AG04450 (cell line): ENCODE measurements at places on chromosomes 5 and 9. TPM values are rescaled to one million over a fixed set of nuclear protein-coding genes. Genes with fewer than 3 reads are reported as not detected.

Gene ASTN2
- 6.6 and 7.7 TPM in 2 replicates for polyA plus RNA-seq

Gene EGFLAM
- 16.4 and 20.1 TPM in 2 replicates for polyA plus RNA-seq

Gene ARSI
- 11.3 and 15.8 TPM in 2 replicates for polyA plus RNA-seq

Gene CDC25C
- polyA plus RNA-seq = 3.2 and 4.8 TPM in 2 replicates

Gene IRX2
- polyA plus RNA-seq = not detected in 2 replicates

Gene SCGB3A2
- polyA plus RNA-seq = not detected in 2 replicates

Gene SOHLH1
- polyA plus RNA-seq = not detected in 2 replicates

Gene TMC1
- polyA plus RNA-seq = 0.11 TPM in 1 of 2 replicates, not detected in the other

Gene PCDHB10
- 0.45 and 0.74 TPM in 2 replicates for polyA plus RNA-seq

DNA sequence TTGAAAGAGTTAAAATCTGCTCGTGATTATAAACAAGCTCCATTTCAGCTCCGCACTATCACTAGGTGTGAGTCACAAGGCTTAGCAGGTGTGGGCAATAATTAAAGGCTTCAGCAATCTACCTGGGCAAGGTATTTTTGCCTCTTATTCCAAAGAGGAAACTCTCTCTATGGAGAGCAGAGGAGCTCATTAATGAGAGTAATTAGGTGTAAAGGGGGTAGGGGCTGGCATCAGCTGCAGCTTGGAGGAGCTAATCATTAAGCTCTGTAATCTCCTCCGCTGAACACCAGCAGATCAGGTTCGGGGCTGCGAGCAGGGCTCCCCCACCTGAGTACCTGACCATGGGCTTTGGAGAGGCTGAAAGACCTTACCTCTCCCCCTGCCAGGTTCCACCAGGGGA is 129.2 kb downstream of the CRB2 start:
- DNase-seq = no peak

GRCh38 chr5:67986761-67987160 is 228.8 kb upstream of the PIK3R1 start:
- no peak for DNase-seq

DNA sequence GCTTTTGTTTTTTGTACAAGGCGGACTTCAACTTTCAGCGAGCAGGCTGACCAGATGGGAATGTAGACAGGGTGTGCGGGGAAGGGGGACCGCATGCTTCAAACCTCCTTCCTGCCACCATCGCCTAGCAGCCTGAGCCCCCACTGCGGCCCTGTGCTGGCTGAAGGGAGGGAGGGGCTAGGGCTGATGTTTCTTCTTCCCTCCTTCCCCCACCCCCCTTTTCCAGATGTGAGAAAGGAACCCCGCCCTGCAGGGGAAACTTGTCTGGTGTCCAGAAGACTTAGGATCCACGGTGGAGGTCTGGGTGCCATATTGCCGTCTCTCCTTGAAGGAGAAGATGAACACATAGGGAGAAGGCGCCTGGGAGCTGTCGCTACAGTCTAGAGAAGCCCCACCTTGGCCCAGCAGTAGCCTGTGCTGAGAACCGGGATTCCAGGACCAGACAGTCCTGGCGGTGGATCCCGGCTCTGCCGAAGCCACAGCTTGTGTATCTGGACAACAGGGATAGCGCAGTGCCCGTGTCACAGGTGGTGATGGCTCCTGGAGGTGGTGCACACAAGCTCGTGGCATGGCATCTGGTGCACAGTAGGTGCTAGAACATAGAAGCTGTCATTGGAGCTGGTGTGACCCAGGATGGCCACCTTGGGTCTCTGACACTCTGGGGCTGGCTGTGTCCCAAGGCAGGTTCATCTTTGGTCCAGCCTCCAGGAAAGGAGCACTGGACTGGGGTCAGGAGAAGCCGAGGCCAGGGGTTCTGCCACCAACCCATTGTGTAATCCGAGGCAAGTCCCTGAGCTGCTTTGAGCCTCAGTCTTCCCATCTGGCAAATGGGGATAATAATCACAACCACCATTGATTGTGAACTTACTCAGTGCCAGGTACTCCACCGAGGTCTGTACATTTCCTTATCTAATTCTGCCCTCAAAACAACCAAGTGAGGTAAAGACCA is 205.6 kb downstream of the C9orf50 start:
- no peak for DNase-seq

DNA sequence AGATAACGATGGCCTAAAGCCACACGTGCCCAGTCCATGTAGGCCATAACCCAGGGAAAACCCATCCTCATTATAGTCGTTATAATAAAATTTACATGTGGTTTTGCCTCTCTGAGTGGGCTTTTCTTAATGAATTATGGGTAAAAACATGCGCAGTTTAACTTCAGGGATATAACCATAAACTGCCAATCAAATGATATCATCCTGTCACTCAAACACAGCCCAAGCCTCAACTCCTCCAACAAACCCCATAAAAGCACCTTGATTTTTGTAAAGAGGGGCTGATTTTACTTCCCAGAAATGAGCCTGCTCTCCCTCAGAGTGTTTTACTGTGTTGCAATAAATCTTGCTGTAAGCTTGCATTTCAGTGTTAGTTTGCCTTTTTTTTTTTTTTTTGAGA is 15.8 kb upstream of the SETX start:
- DNase-seq = no peak

GRCh38 chr9:111096051-111096450 is 57.8 kb upstream of the LPAR1 start:
- no peak for DNase-seq

DNA sequence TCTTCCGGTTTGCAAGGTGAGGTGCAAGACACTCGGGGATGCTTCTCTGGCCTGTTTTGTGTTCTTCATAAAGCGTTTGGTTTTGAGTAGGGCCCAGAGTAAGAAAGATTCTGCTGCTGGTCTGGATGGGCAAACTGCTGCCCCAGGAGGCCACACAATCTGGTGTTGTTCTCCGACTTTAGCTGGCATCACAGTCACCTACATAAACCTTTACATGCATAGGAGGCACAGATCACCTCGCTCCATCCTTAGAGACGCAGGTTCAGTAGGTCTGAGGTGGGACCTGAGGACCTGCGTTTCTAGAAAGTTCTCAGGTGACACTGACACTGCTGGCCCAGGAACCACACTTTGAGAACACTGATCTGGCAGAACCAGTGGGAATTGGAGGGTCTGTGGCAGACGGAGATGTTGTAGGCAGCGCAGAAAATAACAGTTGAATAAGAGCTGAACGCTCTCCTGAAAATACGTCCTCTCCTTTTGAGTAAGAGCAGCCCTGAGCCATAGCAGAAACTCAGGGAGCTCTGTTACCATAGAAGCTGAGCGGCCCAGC is 3.9 kb upstream of the SLC6A3 start:
- no peak for DNase-seq

- DNase-seq = no peak
Measured at GRCh38 chr5:35442885-35443639, 174.6 kb upstream of the SPEF2 start.

GRCh38 chr9:88537761-88538091 is 2.7 kb downstream of the NXNL2 start:
- DNase-seq = peak; percentile 45

DNA sequence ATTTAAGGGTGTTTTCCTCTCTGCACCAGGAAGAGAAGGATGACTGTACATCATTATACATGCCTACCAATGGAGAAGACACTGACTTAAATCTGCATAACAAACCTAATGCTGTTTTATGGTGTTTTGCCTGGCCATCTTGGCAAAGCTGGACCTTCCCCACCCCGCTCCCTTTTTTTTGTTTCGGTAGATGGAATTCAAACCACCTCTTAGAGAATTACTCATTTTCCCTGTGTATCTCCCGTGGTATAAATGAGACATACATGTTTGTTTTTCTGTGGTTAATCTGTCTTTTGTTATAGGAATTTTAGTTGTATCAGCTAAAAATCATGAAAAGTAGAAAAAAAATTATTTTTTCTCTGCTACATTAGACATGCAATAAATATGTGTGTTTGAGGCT is 28.8 kb downstream of the IL12B start:
- no peak for DNase-seq

DNA sequence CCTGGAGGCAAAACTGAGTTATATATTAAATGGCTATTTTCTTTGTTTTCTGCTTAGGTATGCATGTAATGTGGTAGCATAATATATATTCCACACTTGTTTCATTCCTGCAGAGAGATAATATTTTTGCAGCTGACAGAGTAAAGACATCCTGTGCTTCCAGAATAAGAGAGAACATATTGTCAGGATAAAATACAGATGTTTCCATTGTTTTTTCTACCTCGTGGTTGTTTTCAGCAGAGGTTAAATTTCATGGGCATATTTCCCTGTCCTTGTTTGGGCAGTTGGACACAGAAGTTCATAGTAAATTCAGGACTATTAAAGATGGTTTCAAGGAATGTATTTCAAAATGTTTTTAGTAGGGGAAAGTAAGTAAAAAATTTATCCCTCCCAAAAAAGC is 47.6 kb upstream of the MEGF10 start:
- no peak for DNase-seq

DNA sequence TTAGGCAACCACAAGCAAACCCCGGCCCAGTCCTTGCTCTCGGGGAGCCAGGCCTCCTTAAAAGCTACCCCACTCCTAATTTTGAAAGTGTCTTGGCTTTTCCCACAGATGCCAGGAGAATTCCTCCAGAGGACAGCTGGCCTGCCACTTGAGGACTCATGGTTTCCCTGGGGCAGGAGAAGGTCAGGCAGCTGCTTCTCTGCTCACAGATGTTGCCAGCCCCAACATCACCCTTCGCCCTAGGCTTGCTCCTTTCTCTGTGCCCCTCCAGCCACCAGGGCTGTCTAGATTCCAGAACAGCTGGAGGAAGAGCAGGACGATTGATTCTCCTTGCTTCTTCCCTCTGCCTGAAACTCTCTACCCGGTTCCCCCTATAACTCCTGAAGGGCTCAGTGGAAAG is 8.5 kb downstream of the GGTA1 start:
- no peak for DNase-seq

GRCh38 chr5:166338801-166339200 is 1952.6 kb upstream of the WWC1 start:
- no peak for DNase-seq

DNA sequence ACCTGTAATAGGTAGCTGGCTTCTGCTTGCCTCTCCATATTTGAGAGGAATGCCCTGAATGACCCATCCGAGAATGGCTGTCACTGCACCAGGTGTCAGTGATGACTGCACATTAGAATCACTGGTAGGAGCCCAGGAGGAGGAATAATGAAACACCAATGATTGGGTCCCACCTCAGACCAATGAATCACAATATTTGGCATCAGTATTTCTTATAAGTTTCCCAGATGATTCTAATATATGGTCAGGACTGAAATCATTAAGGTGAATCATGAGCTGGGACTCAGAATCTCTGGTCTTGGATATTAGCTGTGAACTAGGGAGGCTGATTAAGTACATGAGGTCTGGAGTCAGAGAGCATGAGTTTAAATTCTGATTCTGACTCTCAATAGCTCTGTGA is 23.4 kb downstream of the ARSB start:
- no peak for DNase-seq

- no peak for DNase-seq
Measured at GRCh38 chr5:56608217-56608925, 207.0 kb upstream of the MAP3K1 start.

- no peak for DNase-seq
Measured at GRCh38 chr5:125272357-125272756, 525.9 kb upstream of the ZNF608 start.

DNA sequence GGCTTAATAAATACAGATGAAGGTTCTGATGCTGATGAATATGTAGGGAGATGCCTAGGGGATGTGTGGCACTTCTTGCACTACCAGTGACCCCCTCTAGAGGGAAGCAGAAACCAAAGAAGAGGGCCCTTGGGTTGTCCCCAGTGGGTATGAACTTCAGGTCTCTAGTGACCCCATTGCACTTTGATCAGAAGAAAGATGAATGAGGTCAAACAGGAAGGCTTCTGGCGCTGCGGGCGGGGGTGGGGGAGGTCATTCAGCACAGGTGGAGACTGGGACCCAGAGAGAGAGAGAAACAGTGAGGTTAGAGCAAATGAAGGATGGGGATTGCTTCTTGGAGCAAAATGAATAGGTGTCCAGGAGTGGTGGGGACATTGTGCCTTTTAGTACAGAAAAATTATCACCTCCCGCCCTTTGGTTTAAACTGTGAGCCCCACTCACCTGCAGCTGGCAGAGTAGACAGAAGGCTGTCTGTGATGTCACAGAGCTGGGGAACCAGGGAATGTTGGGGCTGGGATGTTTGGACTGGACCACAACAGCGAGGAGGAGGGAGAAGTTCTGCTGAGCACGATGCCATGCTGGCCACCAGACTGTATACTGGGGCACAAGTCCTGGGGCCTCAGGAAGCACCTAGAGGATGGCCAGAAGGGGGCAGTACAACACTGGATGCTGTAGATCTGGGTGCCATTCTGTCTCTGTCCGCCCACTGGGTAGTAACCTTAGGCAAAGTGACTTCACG is at the start of gene TEX48:
TSS of gene TEX48 (minus strand) at position 599 of the 739 bp plus-strand sequence. CDS start 10,469 bp downstream, outside the sequence.
- no peak for DNase-seq

DNA sequence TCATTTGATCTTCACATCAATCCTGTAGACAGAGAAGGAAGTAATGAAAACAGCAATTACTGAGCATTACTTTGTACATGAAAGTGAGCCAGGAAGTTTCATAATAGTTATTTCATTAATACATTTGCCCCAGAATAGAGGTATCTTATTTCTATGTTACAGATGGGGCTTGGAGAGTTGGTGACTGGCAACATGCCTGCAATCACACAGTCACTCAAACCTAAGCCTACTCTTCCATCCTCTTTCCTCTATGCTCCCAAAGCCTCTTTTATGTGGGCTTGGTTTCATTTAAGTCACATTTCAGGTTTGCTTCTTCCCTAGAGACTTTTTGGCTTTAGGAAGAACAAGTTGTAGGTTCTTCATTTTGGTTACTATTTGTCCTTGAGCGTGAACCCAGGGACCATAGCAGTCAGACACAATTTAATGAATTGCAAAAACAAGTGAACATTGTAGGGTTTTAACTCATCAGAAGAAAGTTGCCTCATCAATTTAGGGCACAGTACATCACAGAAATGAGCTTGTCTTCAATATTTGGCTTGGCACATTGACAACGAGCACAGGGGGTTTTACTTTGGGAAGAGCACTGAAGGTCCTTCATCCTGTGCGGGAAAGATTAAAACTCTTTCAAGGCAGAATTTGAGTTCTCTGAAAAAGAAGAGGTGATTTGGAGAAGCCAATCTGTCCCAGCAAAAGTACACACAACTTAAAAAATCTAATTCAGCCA is 381.1 kb downstream of the TMEM38B start:
- DNase-seq = no peak

GRCh38 chr5:114726131-114726530 is 364.3 kb downstream of the KCNN2 start:
- no peak for DNase-seq

- DNase-seq = peak; percentile 43
Measured at GRCh38 chr9:76905791-76906646, at the start of gene PRUNE2. PRUNE2 (minus strand) TSS chr9:76906114; CDS start chr9:76905963, 151 bp downstream.

GRCh38 chr9:21689854-21690253 is 112.6 kb upstream of the MTAP start:
- DNase-seq = no peak

DNA sequence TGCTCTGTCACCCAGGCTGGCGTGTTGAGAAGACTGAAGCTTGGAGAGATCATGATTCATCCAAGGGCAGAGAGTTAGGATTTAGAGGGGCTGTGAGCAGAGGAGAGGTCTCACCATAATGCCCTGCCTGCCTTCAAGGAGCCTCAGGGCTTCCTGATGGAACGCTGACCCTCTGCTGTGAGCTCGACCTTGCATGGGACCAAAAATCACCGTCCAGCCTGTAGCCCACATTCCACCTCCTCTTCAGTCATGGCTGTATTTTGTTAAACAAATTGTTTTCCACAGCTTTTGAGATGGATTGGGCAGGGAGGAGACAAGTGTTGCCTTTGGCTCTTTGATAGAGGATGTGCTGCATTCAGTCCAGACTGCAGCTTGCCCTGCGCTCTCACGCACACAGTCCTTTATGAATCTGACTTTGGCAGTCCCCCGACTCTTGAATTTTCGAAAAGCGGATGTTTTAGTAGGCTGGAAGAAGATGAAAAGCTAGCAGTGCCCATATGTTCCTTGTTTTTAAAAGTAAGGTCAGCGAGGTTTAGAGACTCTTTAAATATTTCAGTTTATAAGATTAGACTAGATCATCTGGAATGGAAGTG is 79.5 kb downstream of the MVB12B start:
- no peak for DNase-seq
